Fibroblast of skin of right biceps (primary cell): ENCODE measurements at places on chromosomes 5 and 9.

GRCh38 chr5:19531374-19531952 is 456.5 kb downstream of the CDH18 start:
- peak; percentile 46 for DNase-seq

GRCh38 chr9:99401680-99402504 is 179.8 kb downstream of the SEC61B start:
- DNase-seq: peak; percentile 30

DNA sequence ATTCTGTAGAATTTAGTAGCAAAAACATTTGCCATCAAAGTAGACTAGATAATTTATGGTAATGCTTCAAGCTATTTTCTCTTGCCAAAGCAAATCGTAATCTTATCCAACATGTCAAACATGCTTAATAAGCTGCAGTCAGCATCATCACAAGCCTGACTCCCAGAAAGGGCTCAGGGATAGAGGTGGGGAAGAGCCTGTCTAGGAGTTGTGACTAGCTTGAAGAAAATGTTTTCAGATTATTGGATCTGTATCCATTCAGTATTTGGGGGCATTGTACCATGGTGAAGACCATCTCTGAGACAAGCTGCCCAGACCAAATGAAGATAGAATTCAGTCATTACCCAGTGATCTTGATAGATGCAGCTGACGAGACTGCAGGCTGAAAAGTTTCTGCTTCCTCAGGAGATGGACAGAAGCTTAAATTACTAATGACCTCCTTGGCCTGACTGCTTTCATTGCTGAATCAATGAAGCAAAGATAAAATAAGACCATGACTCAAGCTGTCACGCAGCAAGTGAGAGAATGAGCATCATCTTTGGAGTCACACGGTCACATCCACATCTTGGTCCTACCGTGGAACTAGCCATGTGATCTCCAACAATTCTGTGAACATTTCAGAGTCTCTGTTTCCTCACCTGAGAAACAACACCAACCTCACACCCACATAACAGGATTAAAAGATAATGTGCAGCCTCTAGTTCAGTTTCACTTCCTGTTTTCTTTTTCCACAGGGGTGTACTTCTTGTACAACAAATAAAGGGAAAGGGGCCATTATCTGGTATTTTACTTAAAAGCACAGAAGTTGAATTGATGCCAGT is 9.4 kb downstream of the ERAP2 start:
- DNase-seq: no peak

GRCh38 chr5:21623831-21624230 is 1229.3 kb downstream of the CDH12 start:
- no peak for DNase-seq

- peak; percentile 41 for DNase-seq
Observed at GRCh38 chr9:36597412-36598178, 24.9 kb downstream of the MELK start.

DNA sequence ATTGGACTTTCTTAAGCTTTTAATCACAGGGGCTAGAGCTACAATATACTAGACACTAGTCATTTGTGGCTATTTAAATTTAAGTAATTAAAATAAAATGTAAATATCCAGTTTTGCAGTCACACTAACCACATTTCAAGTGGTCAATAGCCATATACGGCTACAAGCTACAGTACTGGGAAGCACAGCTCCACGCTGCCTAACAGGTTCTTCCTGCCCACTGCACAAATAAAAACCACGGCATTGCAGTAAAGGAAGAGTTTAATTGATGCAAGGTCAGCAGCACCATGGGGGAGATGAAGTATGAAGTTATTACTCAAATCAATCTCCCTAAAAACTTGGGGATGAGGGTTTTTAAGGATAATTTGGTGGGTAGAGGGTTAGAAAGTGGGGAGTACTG is 134.1 kb downstream of the LURAP1L start:
- no peak for DNase-seq

GRCh38 chr5:73912821-73913271 is 286.9 kb downstream of the ARHGEF28 start:
- DNase-seq: no peak

GRCh38 chr5:7331131-7331530 is 64.8 kb upstream of the ADCY2 start:
- DNase-seq: no peak

DNA sequence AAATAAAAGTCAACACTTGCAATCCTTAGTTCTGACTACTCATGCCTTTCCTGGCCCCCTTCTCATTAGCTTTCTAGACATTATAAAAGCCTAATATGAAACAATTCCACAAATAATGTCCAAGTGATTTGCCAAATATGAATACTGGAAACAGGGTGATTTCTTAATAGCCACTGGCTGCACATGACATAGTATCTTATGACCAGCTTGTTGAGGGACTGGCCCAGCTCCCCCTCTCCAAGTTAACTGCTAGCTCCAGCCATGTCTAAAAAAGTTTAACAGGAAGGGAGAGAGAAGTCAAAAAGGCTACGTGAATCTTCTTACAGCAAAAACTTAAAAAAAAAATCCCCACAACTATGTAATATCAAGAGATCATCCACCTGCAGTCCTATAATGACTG is 1.5 kb downstream of the CERT1 start:
- DNase-seq: peak; percentile 11

DNA sequence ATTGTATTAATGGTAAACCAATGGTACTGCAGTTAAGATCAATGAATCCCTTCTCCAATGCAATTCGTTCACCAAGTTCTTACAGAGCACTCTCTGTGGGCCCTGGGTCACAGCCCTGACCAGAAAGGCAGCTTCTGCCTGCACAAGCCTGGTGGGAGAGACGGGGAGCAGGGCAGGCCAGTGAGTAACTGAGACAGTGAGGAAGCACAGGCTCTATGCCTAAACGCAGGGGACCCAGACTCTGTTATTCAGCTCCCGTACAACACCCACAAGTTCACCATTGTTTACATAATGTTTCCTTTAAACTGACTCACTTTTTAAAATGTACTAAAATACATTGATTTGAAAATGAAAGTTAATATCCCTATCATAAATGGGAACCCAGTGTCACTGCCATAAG is 40.5 kb upstream of the CTSL start:
- DNase-seq: no peak

GRCh38 chr9:69898714-69899209 is 78.1 kb downstream of the CFAP95 start:
- peak; percentile 96 for DNase-seq
